Temporal lobe (tissue), 4 donors: ENCODE measurements at places on chromosomes 13 and 19. TPM values are rescaled to one million over a fixed set of nuclear protein-coding genes. Genes with fewer than 3 reads are reported as not detected.

SHFL gene
- total RNA-seq: 4.9 TPM

ZNF726 gene
- total RNA-seq: 7.6 TPM

ELL gene
- 5.2 TPM for total RNA-seq

MEDAG gene
- 0.49 TPM for total RNA-seq

RNF225 gene
- total RNA-seq: not detected

KLF5 gene
- 1.7 TPM for total RNA-seq

FXYD3 gene
- not detected for total RNA-seq

KASH5 gene
- not detected for total RNA-seq

APOC4 gene
- total RNA-seq: not detected

ZNF416 gene
- 7.4 TPM for total RNA-seq

PLIN4 gene
- total RNA-seq: 0.49 TPM

ARGLU1 gene
- total RNA-seq: 108 TPM

GRWD1 gene
- 6.1 TPM for total RNA-seq

MAST3 gene
- 7.6 TPM for total RNA-seq

LIM2 gene
- not detected for total RNA-seq

CYP2B6 gene
- total RNA-seq: not detected

GRIK5 gene
- total RNA-seq: 37.1 TPM

ARRDC2 gene
- total RNA-seq: 2.5 TPM

HSH2D gene
- total RNA-seq: under 0.01 TPM

OR7A5 gene
- total RNA-seq: not detected

ANGPTL8 gene
- total RNA-seq: not detected

PLVAP gene
- 0.74 TPM for total RNA-seq

ZNF541 gene
- total RNA-seq: under 0.01 TPM

HIPK4 gene
- under 0.01 TPM for total RNA-seq

TNFRSF19 gene
- 13.0 TPM for total RNA-seq

ZNF525 gene
- 17.0 TPM for total RNA-seq

ELSPBP1 gene
- not detected for total RNA-seq

BEST2 gene
- total RNA-seq: under 0.01 TPM

ELF1 gene
- total RNA-seq: 9.3 TPM
